ENCODE measurements at places on chromosomes 16 and 17.

DNA sequence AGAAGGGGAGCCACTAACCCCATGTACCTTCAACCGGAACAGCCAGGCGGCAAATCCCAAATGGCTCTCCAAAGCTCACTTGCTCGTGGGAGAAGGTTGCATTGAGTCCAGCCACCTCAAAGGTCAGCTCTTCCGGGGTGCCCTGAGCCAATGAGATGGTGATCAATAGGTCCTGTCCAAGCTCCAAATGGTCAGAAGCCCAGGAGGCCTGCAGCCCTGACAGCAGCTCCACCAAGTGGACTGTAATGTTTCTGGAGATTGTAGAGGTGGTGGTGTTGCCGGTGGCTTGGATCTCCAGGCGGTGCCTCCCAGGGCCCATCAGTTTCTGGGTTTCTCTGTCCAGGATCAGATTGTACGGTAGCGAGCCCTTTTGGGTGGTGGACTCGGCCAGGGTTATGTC, 39.9 kb upstream of the BCO1 start:
- DNase-seq = no peak

DNA sequence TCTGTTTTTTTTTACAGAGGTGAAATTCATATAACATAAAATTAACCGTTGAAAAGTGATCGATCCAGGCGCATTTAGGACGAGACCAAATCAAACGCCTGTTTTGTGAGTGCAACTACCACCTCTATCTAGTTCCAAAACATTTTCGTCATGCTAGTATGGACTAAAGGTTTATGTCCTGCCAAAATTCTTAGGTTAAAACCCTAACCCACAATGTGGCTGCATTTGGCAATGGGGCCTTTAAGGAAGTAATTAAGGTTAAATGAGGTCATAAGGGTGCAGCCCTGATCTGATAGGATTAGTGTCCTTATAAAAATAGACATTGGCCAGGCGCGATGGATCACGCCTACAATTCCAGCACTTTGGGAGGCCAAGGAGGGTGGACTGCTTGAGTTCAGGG, 32.8 kb upstream of the RCVRN start:
- no peak for DNase-seq

DNA sequence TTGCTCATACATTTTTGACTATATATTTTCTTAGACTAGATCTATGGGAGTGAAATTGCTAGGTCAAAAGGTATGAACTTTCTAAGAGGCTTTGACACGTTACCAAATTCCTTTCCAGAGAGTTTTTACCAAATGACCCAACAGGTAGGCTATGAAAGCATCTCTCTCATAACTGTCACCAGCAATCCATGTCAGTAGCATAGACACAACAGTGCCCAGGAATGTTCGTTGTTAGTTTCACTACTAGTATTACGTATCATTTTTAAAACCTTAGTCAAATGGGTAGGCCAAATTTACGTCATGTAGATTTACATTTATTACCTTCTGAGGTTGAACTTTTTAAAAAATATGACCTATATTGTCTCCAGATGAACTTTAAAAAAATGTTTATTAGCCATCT, 66.8 kb downstream of the MARCHF10 start:
- no peak for DNase-seq

GRCh38 chr17:31310260-31310659, 3.6 kb downstream of the EVI2B start:
- DNase-seq = no peak

DNA sequence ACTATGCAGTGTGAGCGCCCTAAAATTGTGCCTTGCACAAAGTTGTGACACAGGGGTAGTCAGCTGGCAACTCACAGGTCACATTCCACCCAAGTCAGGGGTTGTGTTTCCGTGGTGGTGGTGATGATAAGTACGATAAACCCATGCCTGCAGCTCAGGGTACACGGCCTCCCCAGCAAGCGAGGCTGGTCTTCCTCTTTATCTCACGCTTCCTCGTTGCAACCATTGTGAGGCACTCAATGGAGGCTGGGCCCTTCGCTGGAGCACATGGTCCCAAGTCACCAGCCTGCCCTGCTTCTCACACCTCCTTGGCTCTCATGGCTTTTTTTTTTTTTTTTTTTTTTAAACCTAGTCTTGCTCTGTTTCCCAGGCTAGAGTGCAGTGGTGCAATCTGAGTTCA, 307.5 kb downstream of the CPPED1 start:
- DNase-seq = no peak

DNA sequence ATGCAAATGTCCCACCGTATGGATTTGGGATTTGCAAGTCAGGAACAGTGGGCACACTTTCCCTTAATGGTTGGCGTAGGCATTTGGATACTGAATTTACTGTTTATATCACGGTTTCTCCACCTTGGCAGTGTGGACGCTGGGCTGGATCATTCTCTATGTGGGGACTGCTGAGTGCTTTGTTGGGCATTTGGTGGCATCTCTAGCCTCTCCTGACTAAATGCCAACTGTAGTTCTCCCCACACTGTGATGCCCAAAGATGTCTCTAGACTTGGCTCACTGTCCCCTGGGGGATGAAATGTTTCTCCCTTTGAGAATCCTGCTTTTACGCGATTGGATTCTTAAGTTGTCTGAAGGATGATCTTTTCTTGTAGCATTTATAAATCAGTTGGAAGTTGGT, 49.0 kb downstream of the RBFOX1 start:
- DNase-seq = no peak

DNA sequence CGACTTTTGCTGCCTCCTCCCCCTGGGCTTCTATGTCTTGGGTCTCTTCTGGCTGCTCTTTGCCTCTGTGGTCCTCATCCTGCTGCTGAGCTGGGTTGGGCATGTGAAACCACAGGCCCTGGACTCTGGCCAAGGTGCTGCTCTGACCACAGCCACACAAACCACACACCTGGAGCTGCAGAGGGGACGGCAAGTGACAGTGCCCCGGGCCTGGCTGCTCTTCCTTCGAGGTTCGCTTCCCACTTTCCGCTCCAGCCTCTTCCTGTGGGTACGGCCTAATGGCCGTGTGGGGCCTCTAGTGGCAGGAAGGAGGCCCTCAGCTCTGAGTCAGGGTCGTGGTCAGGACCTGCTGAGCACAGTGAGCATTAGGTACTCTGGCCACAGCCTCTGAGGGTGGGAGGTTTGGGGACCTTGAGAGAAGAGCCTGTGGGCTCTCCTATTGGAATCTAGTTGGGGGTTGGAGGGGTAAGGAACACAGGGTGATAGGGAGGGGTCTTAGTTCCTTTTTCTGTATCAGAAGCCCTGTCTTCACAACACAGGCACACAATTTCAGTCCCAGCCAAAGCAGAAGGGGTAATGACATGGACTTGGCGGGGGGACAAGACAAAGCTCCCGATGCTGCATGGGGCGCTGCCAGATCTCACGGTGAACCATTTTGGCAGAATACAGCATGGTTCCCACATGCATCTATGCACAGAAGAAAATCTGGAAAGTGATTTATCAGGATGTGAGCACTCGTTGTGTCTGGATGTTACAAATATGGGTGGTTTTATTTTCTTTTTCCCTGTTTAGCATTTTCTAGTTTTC, 2.3 kb downstream of the GP1BA start:
- DNase-seq = peak; percentile 31

DNA sequence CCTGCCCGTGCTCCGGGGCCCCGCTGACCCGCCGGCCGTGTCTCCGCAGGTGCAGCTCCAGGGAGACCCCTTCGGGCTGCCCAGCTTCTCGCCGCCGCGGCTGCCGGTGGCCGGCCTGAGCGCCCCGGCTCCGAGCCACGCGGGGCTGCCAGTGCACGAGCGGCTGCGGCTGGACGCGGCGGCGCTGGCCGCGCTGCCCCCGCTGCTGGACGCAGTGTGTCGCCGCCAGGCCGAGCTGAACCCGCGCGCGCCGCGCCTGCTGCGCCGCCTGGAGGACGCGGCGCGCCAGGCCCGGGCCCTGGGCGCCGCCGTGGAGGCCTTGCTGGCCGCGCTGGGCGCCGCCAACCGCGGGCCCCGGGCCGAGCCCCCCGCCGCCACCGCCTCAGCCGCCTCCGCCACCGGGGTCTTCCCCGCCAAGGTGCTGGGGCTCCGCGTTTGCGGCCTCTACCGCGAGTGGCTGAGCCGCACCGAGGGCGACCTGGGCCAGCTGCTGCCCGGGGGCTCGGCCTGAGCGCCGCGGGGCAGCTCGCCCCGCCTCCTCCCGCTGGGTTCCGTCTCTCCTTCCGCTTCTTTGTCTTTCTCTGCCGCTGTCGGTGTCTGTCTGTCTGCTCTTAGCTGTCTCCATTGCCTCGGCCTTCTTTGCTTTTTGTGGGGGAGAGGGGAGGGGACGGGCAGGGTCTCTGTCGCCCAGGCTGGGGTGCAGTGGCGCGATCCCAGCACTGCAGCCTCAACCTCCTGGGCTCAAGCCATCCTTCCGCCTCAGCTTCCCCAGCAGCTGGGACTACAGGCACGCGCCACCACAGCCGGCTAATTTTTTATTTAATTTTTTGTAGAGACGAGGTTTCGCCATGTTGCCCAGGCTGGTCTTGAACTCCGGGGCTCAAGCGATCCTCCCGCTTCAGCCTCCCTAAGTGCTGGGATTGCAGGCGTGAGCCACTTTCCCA, 5.9 kb downstream of the CTF1 start:
- DNase-seq = peak; percentile 54

DNA sequence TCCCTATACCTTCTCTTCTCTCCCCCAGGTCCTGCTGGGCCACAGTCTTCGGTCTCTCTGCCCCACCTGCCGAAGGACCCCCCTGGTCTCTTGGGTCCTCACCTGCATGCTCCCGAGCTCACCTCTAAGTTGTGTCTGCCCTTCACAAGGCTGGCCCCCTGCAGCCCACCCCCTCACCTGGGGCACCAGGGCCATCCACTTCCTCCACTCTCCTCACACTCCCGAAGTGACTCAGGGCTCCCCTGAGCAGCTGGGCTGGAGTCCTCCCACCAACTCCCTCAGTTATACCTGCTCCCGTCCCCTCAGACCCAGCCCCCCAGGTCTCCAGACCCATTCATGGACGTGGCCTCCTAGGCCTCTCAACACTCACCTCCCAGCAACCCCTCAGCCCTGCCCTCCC, 822.0 kb downstream of the KCNJ18 start:
- DNase-seq = no peak

GRCh38 chr17:77375917-77376651, 235.3 kb downstream of the SEC14L1 start:
- DNase-seq = peak; percentile 87

DNA sequence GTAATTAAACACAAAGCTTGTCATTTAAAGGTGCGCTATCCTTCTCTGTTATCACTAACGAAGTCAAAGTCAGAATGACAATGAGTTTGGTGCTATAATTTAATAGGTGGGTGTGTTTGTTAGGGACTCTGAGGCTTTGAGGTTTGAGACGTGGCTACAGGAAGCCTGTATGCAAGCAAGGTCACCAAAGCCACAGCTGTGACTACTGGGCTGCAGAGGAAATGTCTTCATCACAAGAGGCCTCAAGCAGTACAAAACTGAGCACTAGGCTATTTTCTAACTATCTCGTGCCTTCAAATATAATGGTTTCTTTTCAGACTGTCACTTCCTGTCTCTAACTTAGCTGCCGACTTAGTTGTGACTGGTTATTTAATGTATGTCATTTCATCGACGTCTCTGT, 141.2 kb downstream of the AATF start:
- DNase-seq = no peak

- DNase-seq = no peak
These were observed 7.0 kb upstream of the SLC39A11 start for GRCh38 chr17:73099511-73099910.

- DNase-seq = peak; percentile 77
These were observed 5.6 kb downstream of the ZNF598 start for GRCh38 chr16:2003827-2004641.

DNA sequence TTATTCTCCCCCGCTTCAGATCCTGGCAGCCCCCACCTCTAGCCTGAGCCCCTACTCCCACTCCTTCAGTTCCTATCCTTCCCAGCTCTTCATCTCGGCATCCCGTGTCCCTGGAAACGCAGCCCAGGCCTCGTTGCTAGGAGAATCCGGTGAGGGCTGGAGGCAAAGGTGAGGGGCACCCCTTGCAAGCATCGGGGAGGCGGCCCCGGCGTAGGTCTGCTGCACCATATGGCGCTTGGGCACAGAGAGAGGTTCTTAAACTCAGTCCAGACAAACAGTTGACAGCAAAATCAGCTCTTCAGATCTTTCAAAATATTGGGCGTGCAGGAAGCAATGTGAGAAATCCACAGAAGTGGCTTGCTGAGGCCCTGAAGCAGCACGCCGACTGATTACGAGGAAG, 15.0 kb downstream of the SLC38A8 start:
- no peak for DNase-seq

DNA sequence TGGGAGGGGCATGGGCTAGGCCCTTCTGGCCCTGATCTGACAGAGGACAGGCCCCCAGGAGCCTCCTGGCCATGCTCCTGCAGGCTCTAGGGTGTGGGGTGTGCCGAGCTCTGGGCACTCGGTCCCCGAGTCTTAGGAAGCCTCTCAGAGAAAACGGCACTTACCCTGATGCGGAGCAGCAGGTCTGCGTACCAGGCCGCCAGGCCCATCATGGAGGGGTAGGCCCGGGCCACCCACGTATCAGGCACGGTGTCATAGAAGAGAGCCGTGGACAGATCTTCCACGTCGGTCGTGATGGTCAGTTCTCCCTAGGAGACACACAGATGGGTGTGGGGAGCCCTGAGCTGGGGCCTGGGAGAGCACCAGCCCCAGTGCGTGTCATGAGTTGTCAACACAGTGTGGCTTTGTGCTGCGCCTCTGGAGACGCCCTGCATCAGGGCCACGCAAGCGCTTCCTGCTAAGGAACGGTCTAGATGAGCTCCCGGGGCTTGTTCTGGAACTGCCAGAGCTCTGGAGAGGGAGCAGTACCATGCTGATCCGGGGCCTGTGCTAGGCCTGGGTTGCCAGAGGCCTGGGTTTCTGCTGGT, 47.9 kb downstream of the PGS1 start:
- DNase-seq = no peak

GRCh38 chr16:5982979-5983378, 885.4 kb upstream of the EEF2KMT start:
- DNase-seq = no peak

GRCh38 chr17:5922476-5922875, 147.7 kb upstream of the WSCD1 start:
- DNase-seq = no peak

DNA sequence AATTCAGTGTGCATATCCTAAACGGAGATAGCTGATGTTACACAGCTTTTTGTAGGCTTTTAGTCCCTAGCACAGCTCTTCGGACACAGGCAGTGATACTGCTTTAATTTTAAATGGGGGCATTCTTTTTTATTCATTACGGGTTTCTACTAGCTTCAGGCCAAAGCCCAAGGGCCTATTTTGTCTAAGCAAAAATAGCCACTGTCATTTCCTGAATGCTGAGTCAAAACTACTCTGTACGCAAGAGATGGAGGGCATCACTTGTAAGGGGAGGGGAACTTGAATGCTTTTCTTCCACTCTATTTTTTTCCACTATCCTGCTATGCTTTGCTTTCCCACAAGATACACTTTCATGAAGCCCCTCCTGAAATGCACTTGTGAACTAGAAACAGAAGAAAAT, 360.7 kb downstream of the PMP22 start:
- peak; percentile 35 for DNase-seq

Measured in fibroblast of skin of right quadriceps (primary cell).